ENCODE measurements at places on chromosomes 12 and 14. TPM values are rescaled to one million over a fixed set of nuclear protein-coding genes. Genes with fewer than 3 reads are reported as not detected.

Gene DEGS2
- total RNA-seq, result 0.31 TPM

Gene JAG2
- total RNA-seq, result 31.3 TPM

Gene NID2
- total RNA-seq, result 6.9 TPM

Gene TPH2
- total RNA-seq, result not detected

Gene TAS2R19
- total RNA-seq, result 41.9 TPM

Gene CISTR
- total RNA-seq, result not detected

All from parietal lobe (tissue), 2 donors.